ENCODE measurements at places on chromosomes 4 and X.

GRCh38 chr4:102663073-102663472 is 97.7 kb downstream of the MANBA start:
- DNase-seq, result no peak

DNA sequence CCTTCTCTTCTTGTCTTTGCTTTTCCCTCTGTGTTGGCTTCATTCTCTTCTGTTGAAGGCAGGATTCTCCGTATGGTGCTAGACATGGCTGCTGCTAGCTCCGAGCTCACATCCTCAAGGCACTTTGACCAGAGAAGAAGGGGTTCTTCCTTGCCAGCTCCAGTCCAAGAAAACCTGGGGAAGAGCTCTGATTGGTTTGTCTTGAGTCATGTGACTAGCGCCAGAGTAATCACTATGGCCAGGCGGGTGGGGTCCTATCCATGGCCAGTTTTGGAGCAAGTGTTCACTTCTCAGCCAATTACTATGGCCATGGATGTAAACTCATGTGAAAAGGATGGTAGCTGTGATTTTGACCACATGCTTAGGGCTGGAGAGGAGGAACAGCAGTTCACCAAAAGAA is 74.2 kb downstream of the CT47B1 start:
- no peak for DNase-seq

GRCh38 chrX:68415316-68415715 is 18.0 kb downstream of the OPHN1 start:
- DNase-seq, result no peak

- no peak for DNase-seq
Measured at GRCh38 chr4:77282305-77282704, 125.3 kb downstream of the CCNG2 start.

- no peak for DNase-seq
Measured at GRCh38 chr4:133000012-133000411, 149.1 kb upstream of the PCDH10 start.

DNA sequence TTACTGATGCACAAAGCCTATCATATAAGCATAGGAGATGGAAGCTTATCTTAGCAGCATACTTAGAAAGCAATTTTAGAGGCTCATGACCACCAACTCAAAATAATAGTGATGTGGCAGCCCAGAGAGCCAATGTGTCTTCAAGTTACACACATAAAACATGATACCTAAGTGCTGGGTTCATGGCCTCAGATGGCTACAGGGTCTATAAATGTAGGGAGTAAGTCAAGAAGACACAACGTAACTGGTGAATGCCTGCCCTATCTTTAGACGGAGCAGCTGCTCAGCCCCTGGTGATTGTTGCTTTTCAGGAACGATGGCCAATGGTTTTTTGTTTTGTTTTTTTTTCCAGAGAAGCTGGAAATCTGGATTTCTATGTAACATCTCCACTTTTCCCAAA is 42.8 kb downstream of the RNF150 start:
- DNase-seq, result no peak

DNA sequence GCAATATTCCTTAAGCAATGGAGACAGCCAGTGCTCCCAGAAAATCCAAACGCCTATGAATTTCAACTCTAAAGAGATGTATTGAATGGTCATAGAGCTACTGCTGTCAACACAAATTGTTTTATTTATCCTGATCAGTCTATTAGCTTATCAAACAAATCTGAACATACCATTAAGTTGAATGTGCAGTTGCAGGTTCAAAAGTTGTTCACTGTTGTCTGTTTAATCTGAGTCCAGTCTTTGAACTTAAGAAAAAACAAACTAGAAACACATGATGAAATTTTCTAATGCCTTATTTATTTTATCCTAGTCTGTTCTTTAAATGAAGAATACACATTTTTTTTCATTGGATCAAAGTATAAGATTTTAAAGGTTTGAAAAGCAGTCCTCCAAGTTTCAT is 73.2 kb downstream of the PKD2 start:
- DNase-seq, result no peak

GRCh38 chr4:42397635-42398170 is 415 bp downstream of the SHISA3 start:
- DNase-seq, result no peak

DNA sequence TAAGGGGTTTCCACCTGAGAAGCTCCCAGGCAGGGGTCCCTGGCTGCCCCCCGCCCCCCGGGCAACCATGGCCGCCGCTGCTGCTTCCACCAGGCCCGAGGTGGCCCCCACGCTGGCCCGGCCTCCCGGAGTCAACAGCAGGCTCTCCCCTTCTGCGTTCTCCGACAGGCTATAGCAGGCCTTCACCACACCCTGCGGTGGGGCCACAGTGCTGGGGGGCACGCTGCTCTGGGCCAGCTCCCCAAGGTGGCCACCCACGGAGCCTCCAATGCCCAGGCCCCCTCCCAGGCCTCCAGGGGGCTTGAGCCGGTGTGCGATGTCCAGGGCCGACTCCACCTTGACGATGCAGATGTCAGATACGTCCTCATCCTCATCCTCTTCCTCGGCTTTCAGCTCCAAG is 72.5 kb downstream of the UBE2K start:
- DNase-seq, result no peak

GRCh38 chrX:150364347-150365050 is 1.4 kb downstream of the MAMLD1 start:
- no peak for DNase-seq

GRCh38 chr4:130183766-130184165 is 1087.8 kb downstream of the C4orf33 start:
- no peak for DNase-seq

DNA sequence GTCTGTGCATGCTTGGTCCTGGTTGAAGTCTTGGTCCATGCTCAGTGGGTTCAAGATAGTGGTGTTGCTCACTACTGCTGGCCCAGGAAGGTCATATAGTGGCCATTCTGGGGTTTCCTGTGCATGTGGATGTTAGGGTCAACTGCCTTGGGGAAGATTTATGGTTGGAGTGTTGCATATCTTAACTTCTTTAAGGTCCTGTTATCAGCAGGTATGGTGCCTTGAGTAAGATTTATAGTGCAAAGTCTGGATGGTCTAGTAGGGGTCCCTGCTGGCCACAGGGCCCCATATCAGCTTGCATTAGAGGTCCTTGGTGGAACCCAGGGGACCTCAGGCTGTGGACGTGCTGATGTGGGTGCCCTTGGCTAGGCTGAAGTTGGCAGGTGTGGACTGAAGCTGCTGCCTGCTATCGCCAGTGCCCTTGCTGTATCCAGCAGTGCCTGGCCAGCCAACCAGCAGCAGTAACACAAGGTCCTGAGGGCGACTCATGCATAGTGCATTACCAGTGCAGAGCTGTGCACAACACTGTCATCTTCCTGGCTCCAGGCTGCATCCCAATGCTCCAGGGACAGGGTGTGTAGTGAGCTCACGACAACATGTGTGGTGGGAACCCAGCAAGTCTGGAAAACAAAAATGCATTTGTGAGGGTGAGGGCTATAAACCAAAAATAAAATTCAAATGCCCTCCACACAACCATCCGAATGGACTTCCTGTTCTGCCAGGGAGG is 61.0 kb downstream of the BEX3 start:
- DNase-seq, result no peak

GRCh38 chrX:25048178-25048577 is 32.4 kb upstream of the ARX start:
- no peak for DNase-seq

- DNase-seq, result no peak
Measured at GRCh38 chr4:77582156-77582555, 23.5 kb upstream of the CXCL13 start.

DNA sequence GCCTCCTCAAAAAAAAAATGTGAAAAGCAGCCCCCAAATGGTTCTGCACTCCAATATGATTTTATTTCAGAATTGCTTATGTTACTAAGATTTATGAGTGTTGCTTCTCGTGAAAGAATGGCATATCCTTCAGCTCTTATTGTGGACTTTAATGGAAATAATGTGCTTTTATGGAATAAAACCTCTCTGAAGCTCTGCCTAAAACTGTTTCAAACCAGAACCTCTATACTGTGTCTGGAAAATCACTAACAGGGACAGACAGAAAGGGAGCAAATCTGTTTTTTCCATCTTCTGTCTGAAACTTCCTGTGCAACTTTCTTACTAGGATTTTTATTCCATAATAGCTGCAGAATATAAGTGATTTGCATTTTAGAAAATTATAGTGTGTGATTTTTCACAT is 493.1 kb downstream of the ANKRD50 start:
- DNase-seq, result no peak

DNA sequence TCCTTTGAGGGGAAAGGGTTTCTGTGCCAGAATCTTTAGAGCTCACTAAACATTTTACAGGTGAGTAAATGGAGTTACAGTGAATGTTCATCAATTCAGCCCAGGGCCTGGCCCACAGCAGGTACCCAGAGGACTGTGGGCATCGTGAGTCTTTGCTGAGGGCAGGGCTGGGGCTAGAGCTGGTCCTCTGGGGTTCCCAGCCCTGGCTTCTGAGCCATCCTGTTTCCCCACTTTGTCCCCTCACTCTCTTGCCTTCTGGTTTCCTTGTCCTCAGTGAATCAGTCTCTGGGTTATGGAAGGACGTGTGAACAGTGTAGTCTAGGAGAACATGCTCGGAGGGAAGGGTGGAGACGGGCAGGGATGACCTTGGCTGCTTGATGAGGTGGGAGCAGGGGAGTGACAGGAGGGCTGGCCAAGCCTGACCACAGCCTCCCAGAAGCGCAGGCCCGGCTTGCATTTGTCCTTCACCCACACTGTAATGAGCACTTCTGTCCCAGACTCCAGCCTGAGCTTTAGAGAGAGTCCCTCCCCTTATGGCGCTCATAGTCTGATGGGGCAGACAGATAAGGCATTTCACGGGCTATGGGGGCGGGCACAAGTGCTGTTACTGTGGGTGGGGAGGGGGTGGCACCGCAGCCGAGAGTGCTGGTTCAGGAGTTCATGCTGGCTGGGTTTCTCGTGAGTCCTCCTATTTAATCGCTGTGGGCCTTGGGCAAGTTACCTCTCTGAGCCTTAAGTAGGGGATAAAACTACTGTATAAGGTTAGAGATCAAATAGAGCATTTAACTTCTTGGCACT is 17.3 kb downstream of the TBC1D14 start:
- no peak for DNase-seq

DNA sequence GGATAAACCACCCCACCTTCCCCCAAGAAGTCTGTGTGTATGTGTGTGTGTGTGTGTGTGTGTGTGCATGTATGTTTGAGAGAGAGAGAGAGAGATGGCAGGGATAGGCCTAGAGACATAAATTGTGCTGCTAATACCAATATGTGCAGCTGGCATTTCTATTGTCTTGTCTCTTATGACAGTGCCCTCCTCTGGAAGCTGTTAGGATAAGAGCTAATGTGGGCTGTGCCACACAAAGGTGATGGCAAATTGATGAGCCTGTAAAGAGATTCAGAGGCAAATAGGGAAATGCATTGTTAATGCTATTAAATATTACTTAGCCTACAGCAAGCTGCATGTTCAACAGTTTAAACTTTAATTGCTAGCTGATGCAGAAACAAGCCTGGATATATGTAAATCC is 332.0 kb downstream of the NKX6-1 start:
- DNase-seq, result no peak

DNA sequence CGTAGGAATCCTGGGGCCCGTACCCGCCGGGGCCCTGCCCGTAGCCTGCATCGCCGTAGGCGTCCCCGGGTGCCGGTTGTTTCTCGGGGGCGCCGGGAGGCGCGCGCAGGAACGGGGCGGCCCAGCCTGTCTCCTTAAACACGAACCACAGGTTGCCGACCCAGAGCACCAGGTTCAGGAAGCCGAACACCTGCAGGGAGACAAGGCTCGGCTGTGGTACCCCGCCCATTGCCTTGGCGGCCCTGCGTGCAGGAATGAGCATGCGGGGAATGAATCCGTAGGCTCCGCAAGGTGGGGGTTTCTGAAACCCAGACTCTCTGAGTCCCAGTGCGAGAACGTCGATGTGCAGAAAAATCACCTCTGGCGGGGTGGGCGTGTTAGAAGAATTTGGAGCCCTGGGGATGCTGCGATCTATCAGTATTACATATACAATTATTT is 5.4 kb upstream of the PRICKLE3 start:
- DNase-seq, result no peak

GRCh38 chr4:183721207-183722081 is 62.4 kb downstream of the TRAPPC11 start:
- no peak for DNase-seq

DNA sequence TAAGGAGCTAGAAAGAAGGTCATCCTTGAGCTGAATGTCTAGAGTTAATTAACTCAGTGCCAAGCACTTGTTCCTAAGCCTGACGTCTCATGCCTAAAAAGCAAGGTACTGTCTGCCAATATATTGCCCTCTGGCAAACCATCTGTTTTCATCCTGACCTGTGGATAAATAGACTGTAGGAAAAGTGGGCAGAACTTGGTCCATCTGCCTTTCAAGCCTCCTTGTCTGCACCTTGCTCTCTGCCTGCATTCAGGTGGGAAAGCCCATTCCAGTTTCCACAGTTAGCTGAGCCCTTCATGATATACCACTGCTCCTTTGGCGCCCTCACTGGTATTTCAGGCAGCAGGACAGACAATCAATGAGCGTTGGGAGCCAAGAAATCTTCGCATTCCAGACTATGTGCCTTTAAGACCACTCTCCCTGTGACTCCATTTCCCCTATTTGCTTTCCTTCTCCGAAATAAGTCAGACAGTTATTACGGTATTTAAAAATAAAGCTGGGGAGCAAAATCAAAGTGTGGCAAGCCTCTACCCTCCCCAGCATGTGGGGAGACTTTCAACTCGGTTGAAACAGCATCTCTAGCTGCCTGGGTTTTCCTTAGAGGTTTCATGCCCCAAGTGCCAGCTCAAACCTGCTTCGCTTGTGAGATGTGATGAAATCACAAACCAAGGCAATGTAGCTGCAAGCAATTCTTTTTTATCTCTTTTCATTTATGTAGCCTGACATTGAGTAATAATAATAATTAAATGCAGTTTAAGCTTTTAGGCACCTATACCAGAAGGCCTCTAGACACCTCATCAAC is 2.5 kb upstream of the CCDC149 start:
- DNase-seq, result no peak

- DNase-seq, result no peak
Measured at GRCh38 chr4:1788254-1788973, 4.7 kb upstream of the FGFR3 start.
